ENCODE measurements at places on chromosomes 16 and 17. TPM values are rescaled to one million over a fixed set of nuclear protein-coding genes. Genes with fewer than 3 reads are reported as not detected.

The KRTAP4-6 gene
- total RNA-seq: not detected

DNA sequence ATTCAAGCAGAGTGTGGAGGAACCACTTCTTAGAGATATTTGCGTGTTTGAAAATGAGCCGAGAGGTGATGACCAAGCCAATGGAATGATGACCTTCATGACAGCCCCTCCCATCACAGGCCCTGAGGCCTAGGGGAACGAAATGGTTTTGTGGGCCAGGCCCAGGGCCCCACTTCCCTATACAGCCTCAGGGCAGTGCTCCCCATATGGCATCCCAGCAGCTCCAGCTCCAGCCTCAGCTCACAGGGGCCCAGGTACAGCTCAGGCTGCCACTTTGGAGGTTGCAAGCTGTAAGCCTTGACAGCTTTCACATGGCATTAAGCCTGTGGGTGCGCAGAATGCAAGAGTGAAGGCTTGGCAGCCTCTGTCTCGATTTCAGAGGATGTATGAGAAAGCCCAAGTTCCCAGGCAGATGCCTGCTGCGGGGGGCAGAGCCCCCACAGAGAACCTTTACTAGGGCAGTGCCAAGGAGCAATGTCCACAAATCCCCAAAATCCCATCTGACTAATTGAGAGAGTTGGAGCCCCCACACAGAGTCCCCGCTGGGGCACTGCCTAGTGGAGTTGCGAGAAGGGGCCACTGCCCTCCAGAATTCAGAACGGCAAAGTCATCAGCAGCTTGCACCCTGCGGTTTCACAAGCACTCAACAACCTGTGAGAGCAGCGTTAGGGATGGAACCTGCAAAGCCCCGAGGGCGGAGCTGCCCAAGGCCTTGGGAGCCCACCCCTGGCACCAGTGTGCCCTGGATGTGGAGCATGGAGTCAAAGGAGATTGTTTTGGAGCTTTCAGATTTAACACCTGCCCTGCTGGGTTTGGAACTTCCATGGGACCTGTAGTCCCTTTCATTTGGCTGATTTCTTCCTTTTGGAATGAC lies 21.2 kb downstream of the CHMP6 start:
- no peak for DNase-seq

- DNase-seq: no peak
Observed at GRCh38 chr16:68739964-68740627, 3.0 kb downstream of the CDH1 start.

DNA sequence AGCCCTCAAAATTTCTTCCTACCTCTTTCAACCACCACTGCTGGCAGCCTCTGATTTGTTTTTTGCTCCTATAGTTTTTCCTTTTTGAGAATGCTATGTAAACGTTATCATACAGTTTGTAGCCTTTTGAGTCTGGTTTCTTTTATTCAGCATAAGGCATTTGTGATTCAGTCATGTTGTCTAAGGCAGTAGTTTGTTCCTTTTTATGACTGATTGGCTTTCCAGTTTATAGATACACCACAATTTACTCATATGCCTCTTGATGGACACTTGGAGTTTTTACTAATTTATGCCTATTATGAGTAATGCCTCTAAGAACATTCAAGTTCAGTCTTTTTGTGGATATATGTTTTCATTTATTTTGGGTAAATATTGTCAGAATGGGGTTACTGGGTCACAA lies 136.6 kb downstream of the CHD9 start:
- no peak for DNase-seq
